ENCODE measurements at places on chromosomes 4 and X.

DNA sequence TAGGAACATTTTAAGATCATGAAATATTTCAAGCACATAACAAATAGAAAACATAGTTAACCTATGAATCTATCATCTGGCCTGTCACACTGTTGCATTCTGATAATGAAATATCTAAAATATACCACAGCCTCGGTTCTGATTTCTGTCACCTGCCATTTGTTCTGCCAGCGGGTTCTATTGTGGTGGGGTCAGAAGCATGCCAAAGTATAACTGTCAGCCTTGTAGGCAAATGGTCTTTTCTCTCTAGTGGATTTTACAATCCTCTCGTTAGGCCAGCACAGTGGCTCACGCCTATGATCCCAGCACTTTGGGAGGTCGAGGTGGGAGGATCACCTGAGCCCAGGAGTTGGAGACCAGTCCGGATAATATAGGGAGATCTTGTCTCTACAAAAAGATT, 47.9 kb downstream of the HTRA3 start:
- DNase-seq: no peak

DNA sequence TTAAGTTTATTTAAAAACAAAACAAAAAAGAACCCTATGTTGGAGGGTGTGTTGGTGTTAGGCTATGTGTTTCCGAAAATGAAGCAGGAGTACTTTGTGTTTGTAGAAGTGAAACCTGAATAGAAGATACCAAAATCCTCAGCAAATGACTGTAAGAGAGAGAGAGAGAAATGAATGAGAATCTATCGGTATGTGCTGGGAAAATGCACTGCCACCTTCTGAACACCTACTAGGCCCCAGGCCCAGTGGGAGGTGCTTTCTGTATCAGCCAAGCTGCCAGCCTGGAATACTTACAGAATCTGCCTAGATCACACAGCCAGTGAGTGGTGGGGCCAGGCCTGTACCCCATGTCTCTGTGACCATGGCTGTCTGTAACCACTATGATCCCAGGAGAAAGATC, 14.9 kb upstream of the PIM2 start:
- no peak for DNase-seq

- DNase-seq: no peak
Measured at GRCh38 chr4:5757954-5758353, 47.0 kb downstream of the EVC start.

- no peak for DNase-seq
Measured at GRCh38 chr4:177187371-177187770, 122.3 kb upstream of the NEIL3 start.

- no peak for DNase-seq
Measured at GRCh38 chr4:84879651-84880200, 86.8 kb downstream of the WDFY3 start.

GRCh38 chrX:17038277-17038676, 91.8 kb downstream of the REPS2 start:
- no peak for DNase-seq

DNA sequence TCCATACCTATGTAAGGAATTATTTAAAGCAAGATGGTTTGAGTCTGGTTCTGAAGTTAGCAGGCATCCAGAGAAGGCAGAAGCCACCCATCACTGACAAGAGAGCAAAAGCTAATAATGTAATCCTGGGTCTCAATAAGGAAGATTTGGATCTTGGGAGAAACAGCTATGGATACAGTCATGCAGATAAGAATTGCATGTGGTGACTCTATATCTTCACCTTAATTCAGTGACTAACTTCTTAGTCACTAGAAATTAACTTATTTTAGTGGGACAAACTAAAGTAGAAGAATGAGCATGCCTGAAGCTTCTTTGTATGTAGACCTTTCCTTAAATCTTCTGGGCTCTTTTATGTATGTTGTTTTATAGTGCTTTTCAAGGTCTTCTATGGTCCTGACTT, 66.6 kb downstream of the ATP10D start:
- DNase-seq: no peak

GRCh38 chr4:78468272-78468671, 83.3 kb upstream of the ANXA3 start:
- DNase-seq: no peak

DNA sequence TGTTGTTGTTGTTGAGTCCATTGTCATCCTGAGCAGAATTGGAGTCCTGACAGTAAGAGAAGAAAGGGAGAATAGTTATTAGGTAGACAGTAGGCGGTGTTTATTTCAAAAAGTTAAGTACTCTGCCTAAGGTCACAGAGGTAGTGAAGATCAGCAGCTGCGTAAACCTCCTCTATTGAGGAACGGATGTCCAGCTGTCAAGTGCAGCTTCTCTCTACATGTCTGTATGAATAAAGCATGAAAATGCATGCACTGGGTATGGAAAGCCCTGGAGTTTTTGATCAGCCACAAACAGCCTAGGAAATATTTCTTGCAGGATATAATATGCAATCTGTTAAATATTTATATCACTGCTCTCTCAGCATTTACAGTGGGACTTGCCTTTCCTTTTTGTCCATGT, 109.4 kb upstream of the CBLL2 start:
- DNase-seq: no peak

DNA sequence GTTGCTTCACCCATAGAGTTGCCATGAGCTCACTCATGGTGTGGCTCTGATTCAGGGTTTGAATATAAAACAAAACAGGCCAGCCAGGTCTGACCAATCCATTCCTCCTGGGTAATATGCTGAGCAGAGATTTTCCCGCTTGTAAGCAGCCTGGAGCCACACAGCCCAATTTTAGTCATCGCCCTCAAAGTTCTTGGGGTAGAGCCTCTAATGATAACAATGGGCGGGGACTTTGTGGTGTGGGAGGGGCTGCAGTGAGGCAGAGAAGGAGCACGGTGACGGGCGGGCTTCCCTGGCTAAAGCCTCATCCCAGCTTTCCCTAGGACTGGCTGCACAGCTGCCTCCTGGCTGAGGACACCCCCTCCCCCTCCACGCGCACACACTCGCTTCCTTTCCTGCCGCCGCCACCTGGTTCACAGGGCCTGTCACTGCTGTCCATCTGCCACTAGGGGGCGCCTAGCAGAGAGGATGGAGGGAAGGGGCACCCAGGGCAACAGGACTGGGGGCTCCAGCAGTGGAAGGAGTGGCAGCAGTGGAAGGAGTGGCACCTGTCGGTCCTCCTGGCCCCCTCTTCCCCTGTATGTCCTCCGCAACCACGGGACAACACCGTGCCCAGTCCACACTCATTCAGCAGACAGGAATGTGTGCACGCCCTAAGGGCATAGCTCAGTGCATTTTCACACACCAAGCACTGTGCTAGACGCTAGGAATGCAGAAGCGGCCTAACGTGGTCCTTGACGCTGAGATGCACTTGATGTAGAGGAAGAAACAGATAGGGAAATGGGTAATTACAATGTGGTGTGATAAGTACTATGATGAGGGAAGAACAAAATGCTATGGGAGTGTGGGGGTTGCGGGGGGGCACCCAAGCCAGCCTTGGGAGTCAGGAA, 26.8 kb downstream of the PRPS1 start:
- DNase-seq: peak; percentile 40

- DNase-seq: no peak
Measured at GRCh38 chr4:152011469-152011868, 250.7 kb upstream of the GATB start.

DNA sequence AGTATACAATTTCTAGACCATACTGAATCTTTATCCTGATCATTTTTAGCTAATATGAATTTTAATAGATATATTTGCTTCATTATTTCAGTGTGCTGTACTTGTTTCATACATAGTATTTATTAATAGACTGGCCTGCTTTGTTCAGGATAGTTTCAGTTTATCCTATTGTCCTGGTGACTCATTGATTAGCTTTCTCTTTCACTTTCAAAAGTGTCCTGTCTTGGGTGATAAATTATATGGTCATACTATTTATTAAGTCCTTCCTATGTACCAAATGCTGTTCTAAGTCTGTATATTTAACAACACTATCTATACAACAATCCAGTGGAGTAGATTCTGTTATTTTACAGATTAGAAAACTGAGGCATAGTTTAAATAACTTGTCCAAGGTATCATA, 153.8 kb upstream of the RAPGEF2 start:
- no peak for DNase-seq

DNA sequence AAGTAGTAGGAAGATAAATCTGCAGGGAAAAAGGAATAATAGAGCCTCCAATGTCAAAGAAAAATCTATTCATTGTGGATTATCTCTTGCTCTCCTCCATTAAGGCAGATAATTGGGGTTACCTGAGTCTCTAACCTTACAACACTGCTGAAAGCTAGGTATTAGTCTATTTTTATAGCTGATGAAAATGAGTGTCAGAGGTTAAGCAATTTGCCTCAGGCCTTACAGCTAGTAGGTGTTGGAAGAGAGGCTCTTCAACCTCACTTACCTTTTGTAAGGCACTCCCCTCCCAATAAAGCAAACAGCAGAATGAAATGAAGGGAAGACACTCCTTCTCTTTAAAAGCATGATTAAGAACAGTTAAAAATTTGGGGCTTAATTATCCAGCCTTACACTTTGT, 45.4 kb upstream of the GAB1 start:
- no peak for DNase-seq

DNA sequence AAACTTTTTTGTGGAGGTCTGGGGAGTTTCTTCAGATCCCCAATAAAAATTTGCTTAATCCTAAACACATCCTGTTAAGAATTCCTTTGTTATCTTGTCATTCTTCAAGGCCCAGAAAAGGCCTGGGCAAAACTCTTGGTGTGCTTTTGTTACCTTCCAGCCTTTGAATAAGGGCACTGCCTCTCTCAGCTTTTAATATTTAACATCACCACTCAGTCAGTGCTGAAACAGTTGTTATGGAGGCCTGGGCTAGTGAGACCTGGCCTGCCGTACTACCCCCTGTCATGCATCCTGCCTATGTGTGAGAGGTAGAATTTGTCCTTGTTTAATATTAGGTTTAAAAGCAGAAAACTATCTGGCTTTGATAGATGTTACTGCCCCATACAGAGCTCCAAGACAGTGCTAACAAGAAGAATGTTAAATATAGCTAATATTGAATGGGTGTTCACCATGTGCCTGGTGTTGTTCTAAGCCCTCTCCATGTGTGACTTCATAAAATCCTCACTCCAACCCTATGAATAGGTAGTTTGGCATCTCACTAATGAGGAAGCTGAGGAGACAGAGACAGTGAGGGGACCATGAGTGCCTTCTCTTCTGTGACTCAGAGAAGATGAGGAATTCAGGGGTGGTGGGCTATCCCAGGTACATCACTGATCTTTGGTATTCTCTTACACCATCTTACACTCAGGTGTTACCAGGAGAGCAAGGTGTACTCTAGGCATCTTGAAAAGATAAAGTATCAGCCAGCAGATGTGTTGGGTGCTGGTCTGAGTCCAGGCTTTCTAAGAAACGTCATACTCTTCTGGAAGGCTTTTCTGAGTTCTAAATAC, 6.2 kb downstream of the PPP1R2C start:
- DNase-seq: no peak

DNA sequence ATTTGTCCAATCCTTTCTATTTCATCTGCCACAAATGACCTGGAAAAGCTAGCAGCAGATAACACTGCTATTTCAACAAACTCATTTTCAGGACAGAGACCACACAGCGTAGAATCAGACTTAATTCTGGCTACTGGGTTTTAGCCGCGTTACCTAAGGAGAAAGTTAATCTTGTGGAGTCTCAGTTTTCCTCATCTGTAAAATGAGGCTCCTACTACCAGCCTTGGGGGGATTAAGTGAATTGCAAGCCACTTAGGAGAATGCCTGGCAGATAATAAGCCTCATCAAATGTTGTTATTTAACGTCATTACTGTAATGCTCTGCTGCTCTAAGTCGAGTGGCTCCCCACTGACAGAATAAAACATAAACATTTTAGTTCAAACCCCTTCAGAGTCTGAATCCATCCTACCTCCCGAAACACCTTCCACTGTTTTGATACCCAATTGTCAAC, 1.4 kb downstream of the CCNI start:
- DNase-seq: no peak

GRCh38 chrX:28981952-28982351, 394.7 kb downstream of the IL1RAPL1 start:
- no peak for DNase-seq

GRCh38 chr4:8220661-8221450, 21.8 kb downstream of the SH3TC1 start:
- no peak for DNase-seq

DNA sequence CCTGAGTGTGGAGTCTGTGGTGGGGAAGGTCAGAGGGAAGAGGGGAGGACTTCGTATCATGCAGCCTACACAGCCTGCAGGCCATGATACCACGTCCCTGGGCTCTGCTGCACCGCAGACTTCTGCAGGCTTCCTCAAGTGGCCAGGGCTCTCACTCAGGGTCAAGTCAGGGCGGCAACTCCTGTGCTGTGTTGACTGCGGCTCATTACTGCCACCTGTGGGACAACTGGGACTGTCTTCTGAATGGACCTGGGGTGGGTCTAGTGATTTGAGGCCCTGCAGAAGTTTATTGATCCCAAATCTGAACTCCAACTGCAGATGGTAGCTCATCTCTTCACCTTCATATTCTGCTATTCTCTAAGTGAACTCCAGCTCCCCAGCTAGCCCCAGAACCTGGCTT, 167.1 kb downstream of the NSUN7 start:
- DNase-seq: peak; percentile 7

DNA sequence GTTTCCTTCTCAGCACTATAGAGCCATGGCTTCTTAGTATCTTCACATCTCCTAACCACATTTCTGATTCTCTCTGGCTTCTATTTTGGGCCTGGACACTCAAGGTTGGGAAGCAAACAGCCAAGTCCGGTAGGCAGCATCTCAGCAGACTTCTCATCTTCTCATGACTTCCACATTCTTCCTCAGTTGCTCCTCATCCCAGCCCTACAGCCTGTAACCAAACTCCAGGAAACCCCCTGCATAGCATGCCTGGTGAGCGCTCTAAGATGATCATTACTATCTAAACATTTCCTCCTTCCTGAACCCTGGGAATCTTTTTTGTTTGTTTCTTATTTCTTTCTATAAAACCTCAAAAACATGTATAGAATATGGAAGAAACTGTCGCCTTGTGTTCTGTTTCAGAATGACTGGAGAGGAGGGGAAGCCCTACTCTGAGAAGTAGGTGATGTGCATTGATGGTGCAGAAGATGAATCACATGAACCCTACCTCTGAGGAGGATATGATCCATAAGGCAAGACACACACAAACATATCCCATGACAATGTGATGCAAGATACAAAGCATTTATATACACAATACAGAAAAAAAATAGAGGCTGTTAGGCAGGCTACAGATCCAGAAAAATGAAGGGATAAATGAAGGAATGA, 219.8 kb upstream of the GYPA start:
- no peak for DNase-seq

- DNase-seq: no peak
Measured at GRCh38 chr4:99321241-99322191, at the start of gene ADH1B. ADH1B (minus strand) TSS chr4:99321401; CDS start chr4:99321331, 70 bp downstream.

DNA sequence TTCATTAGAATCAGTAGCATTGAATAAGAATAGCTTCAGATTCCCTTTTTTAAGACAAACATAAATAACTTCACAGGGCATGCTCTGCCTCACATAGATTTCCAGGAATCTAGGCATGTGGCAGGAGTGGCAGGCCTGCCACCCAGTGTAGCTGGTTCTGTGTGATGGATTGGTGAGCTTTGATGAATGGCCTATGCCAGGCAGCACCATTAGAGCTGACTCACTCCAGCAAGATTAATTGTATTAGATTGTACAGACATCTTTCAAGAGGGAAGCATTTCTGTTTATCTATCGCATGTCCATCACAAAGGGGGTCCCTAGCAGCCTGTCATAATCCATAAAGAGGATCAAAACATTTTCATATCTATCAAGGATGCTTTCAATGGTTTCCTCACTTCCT, 71.9 kb downstream of the NAA11 start:
- DNase-seq: no peak

- DNase-seq: no peak
Measured at GRCh38 chr4:181372014-181372413, 871.2 kb upstream of the TENM3 start.

- DNase-seq: no peak
Measured at GRCh38 chrX:101482296-101482695, 3.0 kb upstream of the ARMCX4 start.

All from stimulated activated effector memory CD8-positive, alpha-beta T cell treated with anti-CD3 and anti-CD28 coated beads, Interleukin-12 subunit alpha, Interleukin-12 subunit beta, amount 100 ng/mL, for 72 hours (primary cell).